ENCODE measurements at places on chromosomes 5 and 9.
A peak's percentile ranks its signal among the peaks of the same experiment; 100 is the strongest.

- DNase-seq, result no peak
These were observed 117.6 kb downstream of the PRDM6 start for GRCh38 chr5:123206618-123207017.

DNA sequence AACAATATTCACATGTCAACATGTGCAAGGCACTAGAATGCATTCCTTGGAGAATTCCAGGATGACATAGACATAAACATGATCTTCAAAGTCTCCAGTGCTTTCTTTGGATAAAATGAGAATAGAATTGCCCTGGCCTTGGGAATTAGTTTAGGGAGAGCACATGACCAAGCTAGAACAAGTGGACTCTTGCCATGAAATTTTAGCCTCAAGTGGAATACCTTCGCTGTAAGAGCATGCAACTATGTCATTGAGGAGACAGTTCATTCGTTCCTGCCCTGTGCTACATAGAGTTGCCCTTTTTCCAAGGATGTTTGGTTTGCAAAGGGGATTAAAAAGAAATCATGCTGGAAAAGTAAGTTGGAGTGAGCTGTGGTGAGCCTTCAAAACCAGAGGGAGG lies 42.7 kb downstream of the ZFAND5 start:
- DNase-seq, result no peak

GRCh38 chr5:134136771-134137170 lies 22.3 kb downstream of the TCF7 start:
- peak; percentile 27 for DNase-seq

GRCh38 chr9:34127035-34127948 lies 794 bp upstream of the DCAF12 start:
- no peak for DNase-seq

GRCh38 chr5:62316176-62316502 lies 10.1 kb downstream of the KIF2A start:
- no peak for DNase-seq

GRCh38 chr5:66134407-66134861 lies 9.7 kb upstream of the SREK1 start:
- no peak for DNase-seq

- peak; percentile 62 for DNase-seq
These were observed 831 bp downstream of the INPP5E start for GRCh38 chr9:136438548-136439480.

- no peak for DNase-seq
These were observed 14.5 kb downstream of the SLC22A4 start for GRCh38 chr5:132308701-132309100.

DNA sequence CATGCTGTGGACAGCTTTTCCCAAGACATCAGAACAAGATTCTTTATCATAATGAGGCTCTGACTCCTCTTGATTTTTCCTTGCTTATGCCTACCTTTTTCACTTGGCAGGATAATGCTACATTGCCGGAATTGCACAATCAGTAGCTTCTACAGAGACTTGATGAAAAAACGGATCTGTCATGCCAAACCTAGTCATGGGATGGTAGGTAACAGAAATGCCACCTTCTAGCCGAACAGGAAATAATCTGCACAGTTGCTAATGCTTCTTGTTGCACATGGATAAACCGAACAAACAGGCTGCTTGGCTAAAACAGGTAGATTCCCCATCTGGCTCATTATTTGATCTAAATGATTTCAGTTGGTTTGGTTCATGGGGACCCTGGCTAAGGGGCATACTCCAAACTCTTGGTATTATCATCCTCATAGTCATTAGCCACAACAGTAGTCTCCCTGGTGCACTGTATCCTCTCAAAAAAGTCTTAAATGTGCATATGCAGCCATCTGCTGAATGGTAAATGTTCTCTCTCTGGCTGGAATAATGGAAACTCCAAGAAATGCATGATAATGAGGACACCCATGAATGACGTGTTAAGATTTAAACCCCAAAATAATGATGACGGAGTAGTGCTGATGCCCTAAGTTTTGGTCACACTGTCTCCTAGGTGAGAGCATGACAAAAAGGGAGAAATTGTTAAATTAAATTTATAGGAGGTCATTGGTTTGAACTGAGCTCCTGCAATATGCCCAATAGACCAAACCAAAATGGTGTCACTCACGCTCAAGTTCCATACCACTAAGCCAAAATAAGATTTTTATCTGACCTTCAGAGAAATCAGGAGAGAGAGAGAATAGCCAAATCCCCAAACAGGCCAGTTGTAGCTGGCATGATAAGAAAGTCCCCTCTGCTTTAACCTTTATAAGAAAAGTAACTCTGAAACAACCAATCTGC lies 47.0 kb downstream of the RAPGEF1 start:
- DNase-seq, result no peak

DNA sequence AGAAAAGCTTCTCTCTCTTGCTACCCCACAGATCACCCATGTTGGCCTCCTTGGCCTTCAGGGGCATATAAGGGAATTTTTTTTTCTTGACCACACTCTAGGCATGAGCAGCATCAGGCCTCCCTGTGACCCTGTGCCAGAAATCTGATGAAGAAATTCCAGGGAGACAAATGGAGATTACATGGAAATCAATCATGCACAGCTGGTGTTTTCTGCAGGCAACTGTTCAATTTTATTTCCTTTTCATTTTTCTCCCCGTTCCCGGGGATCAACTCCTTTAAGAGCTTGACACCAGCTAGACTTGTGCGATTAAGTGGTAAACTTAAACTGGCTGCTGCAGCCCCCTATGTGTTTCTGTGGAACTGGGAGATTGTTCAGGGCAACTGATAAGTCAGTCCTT lies 59.3 kb downstream of the GALNT10 start:
- DNase-seq, result no peak

DNA sequence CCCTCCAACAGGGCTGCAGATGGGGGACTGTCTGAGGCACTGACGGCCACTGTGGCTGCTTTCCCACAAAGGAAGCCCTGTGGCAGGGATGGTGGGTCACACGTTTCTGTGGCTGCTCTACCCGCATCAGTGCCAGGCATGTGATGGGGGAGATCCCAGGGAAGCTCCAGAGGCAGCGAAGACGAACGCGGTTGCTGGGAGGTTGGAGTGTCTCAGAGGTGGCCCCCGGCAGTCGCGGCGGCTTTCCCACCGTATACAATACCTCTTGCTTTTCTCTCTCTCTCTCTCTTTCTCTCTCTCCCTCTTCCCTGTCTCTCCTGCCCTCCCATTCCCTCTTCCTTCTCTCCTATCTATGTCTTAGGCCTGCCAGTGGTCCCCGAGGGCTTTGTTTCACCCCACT lies 56.7 kb downstream of the CYFIP2 start:
- DNase-seq, result no peak

DNA sequence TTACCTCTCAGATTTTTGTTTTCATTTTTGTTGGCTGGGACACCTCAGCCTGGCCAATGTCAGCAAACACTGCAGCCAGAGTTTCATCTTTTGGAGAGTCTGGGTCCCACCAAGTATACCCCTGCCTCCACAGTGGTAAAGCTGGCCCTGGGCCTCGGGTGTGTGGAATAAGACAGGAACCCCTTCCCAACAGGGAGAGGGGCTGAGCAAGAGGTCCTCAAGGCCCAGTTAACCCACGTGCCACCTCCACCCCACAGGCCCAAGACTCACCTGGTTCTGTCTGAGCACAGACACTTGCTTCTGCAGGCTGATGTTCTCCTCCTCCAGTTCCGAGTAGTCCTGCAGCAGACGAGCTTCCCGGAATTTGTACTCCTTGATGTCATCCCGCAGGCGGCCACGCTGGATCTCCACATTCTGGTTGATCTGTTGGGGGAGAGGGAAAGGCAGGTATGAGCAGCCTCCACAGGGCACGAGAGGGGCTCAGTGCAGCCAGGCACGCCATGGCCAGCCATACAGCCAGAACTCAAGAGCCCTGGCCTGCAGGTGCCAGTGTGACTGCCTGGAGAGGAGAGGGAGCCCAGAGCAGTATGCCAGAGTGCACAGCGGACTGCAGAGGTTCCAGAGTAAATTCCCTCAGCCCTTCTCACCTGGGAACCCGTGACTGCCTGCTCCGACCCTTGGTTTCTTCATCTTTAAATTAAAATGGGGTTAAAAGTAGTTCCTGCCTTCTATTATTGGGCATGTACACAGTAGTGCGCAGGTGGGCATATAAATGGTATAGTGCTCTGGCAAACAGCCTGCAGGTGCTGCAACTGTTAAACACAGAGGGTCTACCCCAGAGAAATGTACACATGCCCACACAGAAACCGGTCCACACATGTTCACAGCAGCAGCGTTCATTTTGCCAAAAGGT lies 42.0 kb downstream of the BICD2 start:
- no peak for DNase-seq

DNA sequence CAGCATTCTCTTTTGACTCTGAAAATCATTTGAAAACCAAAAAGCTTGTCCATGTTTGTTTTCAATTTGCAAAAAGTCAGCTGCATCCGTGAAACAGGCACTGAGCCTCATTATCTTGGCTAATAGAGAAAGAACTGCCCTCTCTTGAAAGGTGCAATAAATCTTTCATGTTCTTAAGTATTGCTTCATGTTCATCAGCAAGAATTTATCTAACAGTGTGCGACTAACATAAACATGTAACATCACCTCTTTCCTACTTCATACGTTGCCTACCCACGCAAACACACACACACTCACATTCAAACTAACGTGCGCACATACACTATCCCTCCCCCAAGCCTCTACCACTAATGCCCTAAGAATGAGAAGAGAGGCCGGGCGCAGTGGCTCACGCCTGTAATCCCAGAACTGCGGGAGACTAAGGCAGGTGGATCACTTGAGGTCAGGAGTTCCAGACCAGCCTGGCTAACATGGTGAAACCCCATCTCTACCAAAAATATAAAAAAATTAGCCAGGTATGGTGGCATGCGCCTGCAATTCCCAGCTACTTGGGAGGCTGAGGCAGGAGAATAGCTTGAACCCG lies 629.7 kb upstream of the ZNF608 start:
- no peak for DNase-seq

DNA sequence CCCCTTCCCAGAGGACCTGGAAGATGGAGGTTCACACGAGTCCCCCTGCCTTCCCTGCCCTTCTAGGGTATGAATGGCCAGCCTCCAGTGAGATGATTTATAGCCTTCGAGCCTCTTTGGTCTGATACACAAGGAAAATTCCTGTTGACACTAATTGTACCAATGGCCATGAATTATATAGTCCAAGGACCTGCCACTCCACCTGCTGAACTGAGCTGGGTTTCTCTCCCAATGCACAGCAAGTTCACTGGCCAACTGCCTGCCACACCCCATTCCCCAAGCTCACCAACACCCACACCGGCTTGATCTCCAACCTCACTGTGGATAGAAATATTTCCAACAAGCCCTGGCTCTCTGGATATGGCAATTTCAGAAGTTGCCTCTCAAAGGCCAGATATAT lies 9.3 kb upstream of the ADRA1B start:
- no peak for DNase-seq

DNA sequence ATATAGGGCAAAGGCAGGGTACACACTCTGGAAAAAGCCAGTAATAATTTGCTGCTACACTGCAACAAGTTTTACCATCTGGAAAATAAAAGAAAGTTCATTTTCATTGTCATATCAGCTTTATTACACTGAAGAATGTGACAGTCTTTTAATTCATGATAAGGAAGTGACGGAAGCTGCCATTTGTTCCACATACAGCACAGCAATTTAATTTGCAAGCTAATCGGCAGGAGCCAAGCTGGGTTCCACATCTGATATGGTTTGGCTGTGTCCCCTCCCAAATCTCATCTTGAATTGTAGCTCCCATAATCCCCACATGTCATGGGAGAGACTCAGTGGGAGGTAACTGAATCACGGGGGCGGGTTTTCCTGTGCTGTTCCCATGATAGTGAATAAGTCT lies 16.5 kb downstream of the PRELID2 start:
- DNase-seq, result no peak

GRCh38 chr5:78016863-78017529 lies 240.9 kb upstream of the TBCA start:
- DNase-seq, result no peak

- DNase-seq, result no peak
These were observed 5.8 kb downstream of the TRAF1 start for GRCh38 chr9:120920806-120921178.

DNA sequence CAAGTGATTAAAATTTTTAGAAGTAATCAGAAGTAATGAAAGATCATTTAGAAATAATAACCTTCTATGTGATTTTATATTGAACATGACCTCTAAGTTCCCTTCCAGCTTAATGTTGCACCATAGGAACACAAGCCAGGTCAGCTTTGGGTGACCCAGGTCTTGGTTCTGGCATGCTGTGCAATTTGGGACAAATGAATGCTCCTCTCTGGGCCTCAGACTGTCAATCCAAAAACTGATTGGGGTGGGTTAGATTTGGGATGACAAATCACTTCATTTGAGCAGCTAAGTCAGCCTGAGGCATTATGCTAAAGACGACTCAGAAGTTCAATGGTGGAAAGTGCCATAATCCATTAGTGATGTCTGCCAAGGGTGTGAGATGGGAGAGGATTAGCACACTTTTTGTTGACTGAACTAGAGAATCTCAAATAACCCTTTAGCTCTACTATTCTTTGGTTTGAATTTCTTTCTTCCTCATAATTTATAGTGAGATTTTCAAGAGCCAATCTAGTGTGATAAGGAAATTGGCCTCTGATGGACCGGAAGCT lies 60.7 kb upstream of the BOD1 start:
- no peak for DNase-seq

- no peak for DNase-seq
These were observed 14.3 kb downstream of the OR2V2 start for GRCh38 chr5:181161534-181162175.

- no peak for DNase-seq
These were observed 35.5 kb upstream of the ADAMTSL1 start for GRCh38 chr9:18438300-18438925.

GRCh38 chr5:31492869-31493268 lies 39.0 kb downstream of the DROSHA start:
- no peak for DNase-seq

DNA sequence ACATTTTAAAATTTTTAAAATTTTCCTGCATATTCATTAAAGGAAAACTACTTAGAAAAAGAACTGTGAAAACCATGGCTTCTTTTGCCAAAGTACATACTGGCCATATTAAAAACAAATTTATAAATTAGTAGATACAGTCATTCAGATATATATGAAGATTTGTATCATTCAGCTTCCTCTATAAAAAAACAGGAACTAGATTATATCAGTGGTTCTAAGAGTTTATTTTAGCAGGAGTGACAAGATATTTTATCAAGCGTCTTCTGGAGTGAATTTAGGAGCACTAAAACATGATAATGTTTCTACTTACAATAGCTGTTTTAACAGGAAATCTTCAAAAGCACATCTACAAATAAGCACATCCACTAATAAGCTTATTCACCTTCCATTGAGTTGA lies 171.4 kb downstream of the RAPGEF6 start:
- no peak for DNase-seq

- no peak for DNase-seq
These were observed 2.8 kb downstream of the TICAM2 start for GRCh38 chr5:115599502-115599901.

All from activated CD4-positive, CD25-positive, alpha-beta regulatory T cell treated with anti-CD3 and anti-CD28 coated beads, Interleukin-2, amount 50 U/mL, for 72 hours (primary cell).